ENCODE measurements at places on chromosomes 13 and 19.

DNA sequence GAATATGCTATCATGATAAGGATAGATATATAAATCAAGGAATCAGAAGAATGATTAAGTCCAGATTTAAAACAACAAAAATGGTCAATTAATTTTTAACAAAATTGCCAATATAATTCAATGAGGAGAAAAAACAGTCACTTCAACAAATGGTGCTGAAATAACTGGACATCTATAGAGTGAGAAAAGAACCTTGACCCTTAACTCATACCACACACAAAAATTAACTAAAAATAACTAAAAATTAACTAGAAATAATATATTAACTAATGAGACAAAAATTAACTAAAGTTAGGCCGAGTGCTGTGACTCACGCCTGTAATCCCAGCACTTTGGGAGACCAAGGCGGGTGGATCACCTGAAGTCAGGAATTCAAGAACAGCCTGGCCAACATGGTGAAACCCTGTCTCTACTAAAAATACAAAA lies 9.5 kb downstream of the LGALS7 start:
- no peak for DNase-seq

GRCh38 chr19:38389101-38389925 lies 816 bp downstream of the SPRED3 start:
- DNase-seq = no peak

DNA sequence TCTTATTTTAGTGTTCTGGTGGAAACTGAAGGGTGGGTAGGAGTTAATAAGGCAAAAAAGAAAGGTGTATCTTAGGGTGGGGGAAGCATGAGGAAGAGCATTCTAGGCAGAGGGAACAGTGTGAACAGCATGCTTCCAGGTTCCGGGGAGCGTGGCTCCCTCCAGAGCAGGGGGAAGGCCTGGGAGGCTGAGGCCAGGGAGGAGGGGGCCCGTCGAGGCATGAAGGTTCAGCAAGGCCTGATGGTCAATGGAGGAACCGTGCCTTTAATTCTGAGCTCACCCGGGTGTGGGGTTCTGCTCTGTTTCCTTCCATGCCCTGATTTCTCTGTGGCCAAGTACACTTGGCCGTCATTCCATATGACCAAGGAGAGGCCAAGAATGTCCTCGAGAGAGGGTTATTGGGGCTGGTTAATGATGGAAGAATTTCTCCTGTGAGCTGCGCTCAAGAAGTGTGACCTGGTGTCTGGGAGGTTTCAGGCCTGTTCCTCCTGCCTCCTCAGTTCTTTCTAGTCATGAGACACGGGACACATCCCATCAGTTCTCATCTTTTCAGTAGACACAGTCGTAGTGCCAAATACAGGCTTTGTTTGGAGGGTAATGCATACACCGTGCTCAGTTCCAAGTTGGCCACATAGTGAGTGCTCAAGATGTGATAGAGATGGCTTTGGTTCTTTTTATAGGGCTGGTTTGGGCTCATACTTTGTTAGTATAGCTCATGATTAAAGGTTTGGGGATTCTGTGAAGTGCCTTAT lies 73.6 kb downstream of the SIPA1L3 start:
- DNase-seq = no peak

GRCh38 chr13:110119935-110120905 lies 186.7 kb downstream of the COL4A1 start:
- no peak for DNase-seq

DNA sequence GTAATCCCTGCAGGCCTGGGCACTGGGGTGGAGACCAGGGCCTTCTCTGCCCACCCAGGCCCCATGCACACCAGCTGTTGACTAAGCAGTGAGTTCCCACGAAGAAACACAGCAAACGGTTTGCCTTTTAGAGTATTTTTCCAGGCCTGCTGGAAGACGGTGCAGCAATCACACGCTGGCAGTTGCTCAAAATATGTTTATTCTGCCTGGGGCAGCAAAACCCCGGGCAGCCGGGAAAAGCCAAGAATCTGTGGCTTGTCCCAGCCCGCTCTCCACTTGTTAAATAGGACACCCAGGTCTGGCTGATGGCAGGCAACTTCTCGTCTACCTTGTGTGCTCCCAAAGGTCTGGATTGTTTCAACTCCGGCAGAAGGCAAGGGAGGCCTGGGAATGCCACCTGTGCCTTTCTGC lies 40.8 kb downstream of the GGACT start:
- no peak for DNase-seq

DNA sequence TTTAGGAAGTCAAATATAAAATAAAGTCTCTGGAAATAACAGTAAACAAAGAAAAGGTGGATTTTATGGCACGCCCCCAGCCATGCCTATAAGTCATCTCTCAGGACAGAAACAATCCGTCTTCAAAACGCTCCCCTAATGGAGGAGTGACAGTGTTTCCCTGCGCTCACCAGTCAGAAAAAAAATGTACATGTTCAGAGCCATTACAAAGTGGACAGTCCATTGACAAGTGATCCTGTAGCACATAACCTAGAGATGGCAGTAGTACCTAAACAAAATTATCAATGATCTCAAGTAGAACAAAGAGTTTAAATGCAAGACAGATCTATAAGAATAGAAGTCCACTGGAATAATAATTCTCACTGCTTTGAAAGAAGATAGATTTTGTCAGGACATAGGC lies 891.7 kb upstream of the MIR17HG start:
- no peak for DNase-seq

- DNase-seq = no peak
Measured at GRCh38 chr13:90696254-90696653, 651.2 kb upstream of the MIR17HG start.

DNA sequence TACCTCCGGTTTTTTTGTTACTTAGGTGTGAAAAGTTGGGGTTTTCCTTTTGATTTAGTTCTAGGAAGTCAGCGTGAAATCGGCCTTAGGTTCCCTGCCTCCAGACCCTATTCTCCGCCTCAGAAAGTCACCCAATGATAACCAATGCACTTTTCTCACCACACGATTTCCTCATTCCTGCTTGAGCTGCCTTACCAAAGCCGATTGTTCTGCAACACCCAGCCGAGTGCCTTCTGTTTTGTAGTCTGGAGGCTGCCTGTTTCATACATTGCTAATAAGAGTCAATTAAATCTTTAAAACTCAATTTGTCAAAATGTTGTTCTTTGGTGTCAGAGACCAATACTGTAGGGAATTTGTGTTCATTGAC lies 39.7 kb downstream of the GJA3 start:
- DNase-seq = no peak

DNA sequence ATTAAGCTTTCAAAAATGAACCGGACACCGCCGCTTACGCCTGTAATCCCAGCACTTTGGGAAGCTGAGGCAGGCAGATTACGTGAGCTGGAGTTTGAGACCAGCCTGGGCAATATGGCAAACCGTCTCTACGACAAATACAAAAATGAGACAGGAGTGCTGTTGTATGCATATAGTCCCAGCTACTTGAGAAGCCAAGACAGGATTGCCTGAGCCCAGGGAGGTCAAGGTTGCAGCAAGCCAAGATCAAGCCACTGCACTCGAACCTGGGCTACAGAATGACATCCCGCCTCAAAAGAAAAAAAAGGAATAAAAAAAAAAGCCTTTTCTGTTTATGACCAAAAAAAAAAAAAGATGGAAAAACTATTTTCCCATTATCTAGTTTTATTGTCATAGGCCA lies 96.4 kb downstream of the RBM26 start:
- no peak for DNase-seq

- DNase-seq = no peak
Measured at GRCh38 chr19:55585658-55586339, 5.2 kb upstream of the ZNF579 start.

- no peak for DNase-seq
Measured at GRCh38 chr13:48715977-48716376, 62.2 kb downstream of the CYSLTR2 start.

DNA sequence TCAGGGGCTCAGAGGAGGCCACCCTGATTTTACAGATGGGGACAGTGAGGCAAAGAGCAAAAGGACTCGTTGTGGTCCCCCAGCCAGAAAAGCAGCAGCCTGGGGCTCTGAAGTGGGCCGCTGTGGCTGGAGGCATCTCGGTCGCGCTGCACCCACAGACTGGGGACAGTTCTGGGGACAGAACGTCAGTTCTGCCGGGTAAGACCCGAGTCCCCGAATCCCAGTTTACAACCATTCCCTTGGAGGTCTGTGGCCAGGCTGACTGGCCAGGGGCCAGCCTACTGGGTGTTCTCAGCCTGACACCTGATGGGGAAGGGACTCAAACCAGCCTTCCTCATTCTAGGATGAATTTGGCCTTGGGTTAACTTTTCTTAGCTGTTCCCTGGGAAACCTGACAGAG lies 14.1 kb downstream of the SUGP1 start:
- no peak for DNase-seq

GRCh38 chr19:27740396-27740795 lies 1472.6 kb downstream of the UQCRFS1 start:
- DNase-seq = no peak

DNA sequence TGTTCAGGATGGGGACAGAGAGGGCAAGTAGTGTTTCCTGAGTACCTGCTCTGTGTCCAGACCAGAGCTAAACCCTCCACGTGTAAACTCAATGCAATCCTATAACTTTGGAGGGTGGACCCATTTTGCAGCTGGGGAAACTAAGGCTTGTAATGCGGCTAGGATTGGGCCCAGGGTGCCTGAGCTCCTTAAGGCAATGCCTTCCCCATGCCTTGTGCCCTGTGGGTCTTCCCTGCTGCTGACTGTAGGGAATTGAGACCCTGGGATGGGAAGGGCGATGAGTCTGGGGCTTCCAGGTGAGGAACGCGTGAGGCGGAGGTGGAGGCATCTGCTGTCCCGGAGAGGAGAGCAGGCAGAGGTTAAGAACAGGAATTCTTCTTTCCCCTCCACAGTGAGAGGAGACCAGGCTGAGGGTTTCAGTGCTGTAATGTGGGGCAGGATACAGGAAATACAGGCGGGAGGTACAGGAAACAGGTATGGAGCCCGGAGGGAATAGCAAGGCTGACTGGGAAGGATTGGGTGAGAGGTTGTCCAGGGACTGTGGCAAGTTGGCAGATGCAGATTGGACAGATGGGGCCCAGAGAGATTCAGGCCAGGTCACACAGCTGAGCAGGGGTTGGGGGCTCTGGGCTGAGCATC lies 19.2 kb downstream of the SLC27A1 start:
- DNase-seq = no peak

DNA sequence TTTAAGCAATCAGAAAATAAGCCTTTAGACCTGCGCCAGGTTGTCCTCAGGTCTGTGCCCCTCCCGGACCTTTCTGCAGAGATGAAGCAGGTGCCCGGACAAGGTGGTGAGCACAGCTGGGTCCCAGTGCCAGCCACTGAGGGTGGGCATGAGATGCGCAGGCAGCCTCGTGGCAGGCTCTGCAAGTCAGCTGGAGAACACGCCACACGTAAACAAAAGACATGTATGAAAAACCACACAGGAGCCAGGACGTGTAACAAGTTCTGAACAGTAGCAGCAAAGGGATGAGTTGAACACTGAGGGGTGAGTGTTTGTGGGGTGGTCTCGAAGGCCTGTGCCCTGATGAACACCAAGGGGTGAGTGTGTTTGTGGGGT lies 68.8 kb upstream of the MCF2L start:
- peak; percentile 12 for DNase-seq

GRCh38 chr13:100646030-100646673 lies 28.4 kb downstream of the TMTC4 start:
- no peak for DNase-seq

GRCh38 chr19:19262190-19263057 lies 10.7 kb downstream of the TM6SF2 start:
- DNase-seq = no peak

DNA sequence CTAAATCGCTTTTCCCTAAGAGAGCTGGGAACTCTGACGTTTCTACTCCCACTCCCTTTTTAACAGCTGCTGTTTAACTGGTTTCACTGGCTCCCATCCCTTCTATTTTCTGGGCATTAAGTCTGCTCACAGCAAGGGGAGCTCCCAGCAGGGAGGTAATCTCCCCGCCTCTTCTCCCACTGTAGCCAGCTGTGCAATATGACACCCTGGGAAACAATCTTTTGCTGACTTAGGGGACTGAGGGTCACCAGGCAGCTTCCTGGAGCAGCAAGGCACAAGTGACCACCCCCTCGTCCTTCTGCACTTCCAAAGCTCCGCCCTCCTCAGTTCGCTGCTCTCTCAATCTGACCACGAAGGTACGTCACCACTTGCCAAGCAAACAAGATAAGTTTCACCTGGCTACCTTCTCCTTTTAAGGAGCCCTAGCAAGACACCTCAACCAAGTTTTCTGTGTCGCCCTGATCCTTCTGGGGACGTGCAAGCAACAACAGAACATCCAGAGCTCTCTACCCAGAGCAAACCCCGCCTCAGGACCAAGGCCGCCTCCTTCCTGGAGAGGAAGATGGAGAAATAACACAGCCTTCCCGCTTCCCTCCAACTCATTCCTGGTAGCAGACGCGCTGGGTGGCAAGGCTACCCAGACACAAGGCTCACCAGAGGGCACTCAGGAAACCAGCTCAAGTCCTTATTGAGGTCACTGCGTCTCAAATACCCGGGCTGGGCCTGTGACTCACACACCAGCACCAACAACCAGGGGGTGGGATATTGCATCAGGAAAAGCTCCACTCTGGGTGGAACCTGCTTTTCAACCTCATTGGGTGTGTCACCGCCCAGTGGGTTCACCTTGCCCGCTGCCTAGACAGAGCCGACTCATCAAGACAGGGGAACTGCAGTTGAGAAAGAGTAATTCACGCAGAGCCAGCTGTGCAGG lies 92.4 kb downstream of the STK24 start:
- DNase-seq = no peak

- no peak for DNase-seq
Measured at GRCh38 chr13:80235967-80236302, 105.0 kb downstream of the SPRY2 start.

- DNase-seq = no peak
Measured at GRCh38 chr13:112159575-112160547, 92.9 kb downstream of the SOX1 start.

DNA sequence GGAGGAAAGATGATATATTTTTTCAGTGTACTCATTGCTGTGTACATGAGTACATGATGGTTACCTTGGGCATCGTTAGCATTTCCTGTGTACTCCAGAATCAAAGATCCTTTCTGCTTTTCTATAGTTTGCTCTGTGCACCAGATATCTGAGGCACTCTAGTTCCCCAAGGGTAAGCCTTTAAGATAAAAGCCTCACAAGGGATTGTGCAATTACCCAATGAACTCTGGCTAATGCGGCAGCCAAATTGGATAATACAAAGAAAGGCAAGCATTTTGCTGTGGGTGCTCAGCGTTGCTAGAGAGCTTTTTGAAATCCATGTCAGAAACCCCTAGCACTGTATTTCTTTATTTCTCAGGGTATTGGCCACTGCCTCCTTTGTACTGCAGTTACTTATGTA lies 2.9 kb downstream of the CYSLTR2 start:
- DNase-seq = no peak

DNA sequence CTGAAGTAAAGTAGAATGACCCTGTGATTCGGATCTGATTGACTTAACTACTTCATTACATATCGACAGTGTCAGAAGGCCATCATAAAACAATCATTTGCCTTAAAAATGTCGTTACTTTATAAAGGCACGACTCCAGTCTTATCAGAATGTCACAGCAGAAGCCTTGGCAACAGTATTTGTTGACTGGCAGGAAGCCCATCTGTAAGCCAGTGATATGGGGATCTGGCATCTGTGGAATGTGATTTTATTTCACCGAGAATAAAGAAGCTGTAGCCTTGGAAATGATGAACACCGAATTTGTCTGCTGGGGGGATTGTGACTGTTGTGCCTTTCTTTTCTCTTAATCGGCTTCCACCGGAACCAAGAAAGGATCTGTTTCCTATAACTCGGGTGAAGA lies 362.5 kb downstream of the TDRD3 start:
- no peak for DNase-seq
